HuH-7 (cell line): ENCODE measurements at places on chromosomes 7 and 10.

DNA sequence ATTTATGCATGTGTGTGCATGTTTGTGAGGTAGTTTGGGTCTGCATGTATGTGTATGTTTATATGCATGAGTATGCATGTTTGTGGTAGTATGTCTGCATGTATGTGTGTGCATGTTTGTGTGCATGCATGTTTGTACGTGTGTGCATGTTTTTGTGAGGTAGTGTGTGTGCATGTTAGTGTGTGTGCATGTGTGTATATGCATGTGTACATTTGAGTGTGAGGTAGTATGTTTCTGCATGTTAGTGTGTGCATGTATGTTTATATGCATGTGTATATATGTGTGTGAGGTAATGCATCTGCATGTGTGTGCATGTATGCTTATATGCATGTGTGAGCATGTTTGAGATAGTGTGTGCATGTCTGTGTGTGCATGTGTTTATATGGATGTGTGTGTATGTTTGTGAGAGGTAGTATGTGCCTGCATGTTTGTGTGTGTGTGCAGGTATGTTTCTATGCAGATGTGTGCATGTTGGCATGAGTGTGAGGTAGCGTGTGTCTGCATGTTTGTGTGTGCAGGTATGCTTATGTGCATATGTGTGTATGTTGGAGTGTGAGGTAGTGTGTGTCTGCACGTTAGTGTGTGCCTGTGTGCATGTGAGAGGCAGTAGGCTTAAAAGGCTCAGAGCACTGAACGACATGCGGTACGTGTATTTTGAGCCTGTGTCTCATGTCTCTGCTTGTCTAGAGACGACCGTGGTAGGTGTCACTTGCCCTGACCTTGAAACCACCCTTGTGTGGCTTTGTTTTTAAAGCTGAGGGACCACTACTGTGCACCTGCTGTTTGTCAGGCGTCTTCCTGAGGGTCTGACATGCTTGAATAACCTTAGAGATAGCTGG is 43.7 kb downstream of the PFKP start:
- DNase-seq: no peak

GRCh38 chr7:95335093-95335492 is 10.8 kb upstream of the PON1 start:
- no peak for DNase-seq

GRCh38 chr7:129394982-129395914 is 39.0 kb upstream of the STRIP2 start:
- DNase-seq: no peak

DNA sequence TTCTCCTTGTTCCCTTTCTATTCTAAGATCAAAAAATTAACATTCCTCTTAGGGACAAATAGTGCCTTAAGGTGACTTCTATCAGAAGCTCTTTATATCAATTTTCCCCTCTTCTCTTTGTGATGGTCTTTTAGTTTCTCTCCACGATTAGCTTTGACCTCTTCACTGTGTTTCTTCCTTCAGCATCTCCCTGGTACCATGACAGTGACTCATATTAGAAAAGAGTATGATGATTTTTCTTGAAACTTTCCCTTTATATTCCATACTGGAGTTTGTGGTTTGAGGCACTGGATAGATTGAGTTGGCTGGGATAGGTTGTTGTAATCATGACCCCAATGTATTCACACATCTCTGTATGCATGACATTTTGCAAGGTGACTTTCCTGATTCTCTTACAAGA is 335.6 kb upstream of the GLI3 start:
- DNase-seq: no peak

DNA sequence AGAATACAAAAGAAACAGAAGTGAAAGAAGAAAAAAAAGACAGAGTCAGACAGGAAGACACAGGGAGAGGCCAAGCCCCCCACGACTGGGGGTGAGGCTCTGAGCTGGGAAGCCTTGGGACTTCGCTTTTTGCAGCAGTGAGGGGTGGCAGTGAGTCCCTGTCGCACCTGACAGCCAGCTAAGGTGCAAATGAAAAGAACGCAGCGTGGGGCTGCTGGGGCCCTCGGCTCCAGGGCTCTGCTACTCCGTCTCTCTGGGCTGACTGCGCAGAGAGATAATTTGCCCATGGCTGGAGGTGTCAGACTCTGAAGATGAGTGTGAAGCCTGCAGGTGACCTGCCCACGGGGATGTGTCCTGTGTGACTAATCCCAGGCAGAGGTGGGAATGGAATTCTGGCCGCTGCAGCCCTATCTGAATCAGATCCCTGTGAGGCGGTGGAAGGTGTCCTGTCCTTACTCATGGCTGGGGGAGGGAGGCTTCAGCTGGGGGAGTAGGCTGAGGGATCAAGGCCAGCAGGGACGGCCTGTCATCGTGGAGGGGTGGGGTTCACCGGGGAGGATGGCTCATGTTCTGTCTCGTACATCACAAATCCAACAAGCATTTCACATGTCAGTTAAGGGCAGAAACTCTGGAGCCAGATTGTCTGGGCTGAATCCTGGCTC is 96.4 kb downstream of the SLIT1 start:
- no peak for DNase-seq

DNA sequence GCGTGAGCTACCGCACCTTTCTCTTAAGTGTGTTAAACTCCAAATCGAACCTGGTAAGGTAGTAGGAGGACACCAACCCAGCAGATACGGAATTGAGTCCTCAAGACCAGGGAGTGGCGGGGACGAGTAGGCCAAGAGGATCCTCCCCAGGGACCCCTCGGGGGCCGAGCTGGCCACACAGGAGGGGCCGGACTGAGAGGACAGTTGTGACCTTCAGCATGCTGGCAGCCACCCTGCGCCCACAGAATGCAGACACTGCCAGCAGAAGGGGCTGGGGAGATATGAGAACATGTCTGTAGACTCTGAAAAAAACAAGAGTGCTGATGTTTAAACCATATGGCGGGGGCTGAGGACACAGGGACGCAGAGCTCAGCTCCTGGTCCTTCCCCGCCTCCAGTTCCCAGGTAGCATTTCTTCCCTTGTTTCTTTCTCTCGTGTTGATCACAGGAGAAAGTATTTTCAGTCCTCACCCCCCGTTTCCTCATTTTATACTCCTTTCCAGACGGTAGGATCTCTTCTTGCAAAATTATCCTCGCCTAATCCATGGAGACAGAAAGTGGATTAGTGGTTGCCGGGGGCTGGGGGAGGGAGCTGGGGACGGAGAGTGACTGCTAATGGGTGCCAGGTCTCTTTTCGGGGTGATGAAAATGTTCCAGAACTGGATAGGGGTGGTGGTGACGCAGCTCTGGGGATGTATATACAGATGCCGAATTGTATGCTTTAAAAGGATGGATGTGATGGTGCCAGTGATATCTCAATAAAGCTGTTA is 11.5 kb upstream of the UNCX start:
- DNase-seq: no peak

GRCh38 chr7:115217373-115217772 is 295.5 kb downstream of the MDFIC start:
- DNase-seq: no peak

DNA sequence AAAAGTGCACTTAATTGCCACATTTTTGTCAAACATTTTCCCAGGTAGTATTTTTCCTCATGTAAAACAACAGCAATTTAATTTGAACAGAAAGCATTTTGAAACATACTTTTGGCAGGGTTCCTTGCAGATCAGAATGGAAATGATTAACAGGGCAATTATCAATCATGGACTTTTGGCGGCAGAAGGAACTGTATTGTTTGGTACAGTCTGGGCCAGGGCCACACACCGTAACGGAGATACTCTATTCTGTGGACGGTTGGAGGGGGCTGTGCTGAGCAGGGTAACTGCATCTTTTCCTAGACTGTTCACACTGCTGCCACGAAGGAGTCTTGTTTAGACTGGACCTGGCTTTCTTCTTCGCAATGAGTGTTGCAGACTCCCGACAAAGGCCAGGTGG is 62.3 kb downstream of the EGFR start:
- no peak for DNase-seq

DNA sequence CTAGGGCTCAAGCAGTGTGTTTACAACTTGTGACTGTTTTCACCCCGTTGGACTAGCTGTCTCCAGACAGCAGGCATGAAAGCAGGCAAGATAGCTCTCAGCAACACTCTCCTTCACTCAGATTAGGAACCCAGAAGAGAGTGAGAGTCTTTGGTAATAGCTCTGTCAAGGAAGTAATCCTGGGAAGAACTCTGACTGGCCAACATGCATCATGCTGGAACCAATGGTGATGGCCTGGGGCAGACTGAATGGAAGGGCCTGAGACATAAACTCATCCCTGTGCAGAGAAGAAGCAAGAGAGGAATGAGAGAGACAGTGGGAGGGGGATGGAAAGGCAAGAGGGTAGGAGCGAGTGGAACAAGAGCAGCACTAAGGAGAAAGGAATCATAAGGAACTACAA is 48.9 kb downstream of the AKR1D1 start:
- DNase-seq: no peak

- DNase-seq: no peak
These were observed 71.7 kb downstream of the ARL4A start for GRCh38 chr7:12759151-12759550.

- DNase-seq: no peak
These were observed 37.0 kb upstream of the GLCCI1 start for GRCh38 chr7:7931626-7932025.

DNA sequence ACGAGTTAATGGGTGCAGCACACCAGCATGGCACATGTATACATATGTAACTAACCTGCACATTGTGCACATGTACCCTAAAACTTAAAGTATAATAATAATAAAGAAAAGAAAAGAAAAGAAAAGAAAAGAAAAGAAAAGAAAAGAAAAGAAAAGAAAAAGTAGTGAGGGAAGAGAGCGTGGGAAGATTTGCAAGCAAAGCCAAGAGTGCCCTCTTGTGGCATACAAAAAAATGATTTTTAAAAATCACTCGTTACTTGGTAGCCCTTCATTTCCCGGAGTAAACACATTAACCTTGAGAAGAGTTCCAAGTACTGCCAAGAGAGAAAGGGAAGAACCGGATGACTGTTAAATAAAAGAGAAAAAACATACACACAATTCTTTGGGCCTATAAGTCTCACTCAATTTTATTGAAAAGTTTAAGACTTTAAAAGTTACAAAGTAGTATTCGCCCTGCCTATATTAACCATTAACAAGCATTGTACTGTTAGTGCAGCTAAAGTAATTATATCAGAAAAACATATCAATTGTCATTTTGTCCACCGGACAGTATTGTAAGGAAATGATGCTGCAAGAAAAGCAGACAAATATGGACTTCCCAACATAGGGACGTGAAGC is 6.2 kb upstream of the CH25H start:
- DNase-seq: peak; percentile 28

GRCh38 chr7:143205560-143206293 is 16.1 kb upstream of the TAS2R40 start:
- DNase-seq: no peak

- DNase-seq: no peak
These were observed 4.8 kb downstream of the PRRT4 start for GRCh38 chr7:128356546-128357216.

GRCh38 chr10:9229702-9230244 is 1175.3 kb downstream of the GATA3 start:
- no peak for DNase-seq
